Fibroblast of skin of right quadriceps (primary cell): ENCODE measurements at places on chromosomes 7 and 10.

- DNase-seq = no peak
Measured at GRCh38 chr7:88363249-88363648, 56.6 kb upstream of the STEAP4 start.

- DNase-seq = no peak
Measured at GRCh38 chr10:33087922-33088321, 129.9 kb upstream of the ITGB1 start.

GRCh38 chr7:156949541-156950380 is at the start of gene NOM1:
NOM1 (plus strand) TSS chr7:156949712; CDS start chr7:156949738, 26 bp downstream.
- peak; percentile 83 for DNase-seq

DNA sequence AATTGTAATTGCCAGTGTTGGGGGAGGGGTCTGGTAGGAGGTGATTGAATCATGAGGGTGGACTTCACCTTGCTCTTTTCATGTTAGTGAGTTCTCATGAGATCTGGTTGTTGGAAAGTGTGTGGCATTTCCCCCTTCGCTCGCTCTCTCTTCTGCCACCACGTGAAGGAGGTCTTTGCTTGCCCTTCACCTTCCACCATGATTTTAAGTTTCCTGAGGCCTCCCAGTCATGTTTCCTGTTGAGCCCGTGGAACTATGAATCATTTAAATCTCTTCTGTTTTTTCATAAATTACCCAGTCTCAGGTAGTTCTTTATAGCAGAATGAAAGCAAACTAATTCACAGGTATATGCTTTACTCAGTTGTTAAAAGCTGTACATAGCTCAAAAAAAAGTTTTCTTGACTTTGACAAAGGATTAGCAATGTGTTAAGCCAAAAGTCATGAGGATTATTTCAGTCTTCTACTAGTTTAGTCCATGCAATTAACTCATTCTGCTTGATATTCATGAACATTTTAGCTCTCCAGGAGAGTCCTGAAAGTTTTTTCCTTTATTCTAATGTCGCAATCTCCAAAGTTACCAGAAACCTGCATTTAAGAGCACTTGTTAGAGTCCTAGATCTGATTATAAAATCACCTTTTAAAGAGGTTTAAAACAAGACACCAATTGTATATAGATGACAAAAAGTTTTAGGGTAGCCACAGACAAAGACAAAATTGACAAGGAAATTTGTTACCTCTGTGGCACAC is 27.7 kb upstream of the ARHGAP12 start:
- no peak for DNase-seq

DNA sequence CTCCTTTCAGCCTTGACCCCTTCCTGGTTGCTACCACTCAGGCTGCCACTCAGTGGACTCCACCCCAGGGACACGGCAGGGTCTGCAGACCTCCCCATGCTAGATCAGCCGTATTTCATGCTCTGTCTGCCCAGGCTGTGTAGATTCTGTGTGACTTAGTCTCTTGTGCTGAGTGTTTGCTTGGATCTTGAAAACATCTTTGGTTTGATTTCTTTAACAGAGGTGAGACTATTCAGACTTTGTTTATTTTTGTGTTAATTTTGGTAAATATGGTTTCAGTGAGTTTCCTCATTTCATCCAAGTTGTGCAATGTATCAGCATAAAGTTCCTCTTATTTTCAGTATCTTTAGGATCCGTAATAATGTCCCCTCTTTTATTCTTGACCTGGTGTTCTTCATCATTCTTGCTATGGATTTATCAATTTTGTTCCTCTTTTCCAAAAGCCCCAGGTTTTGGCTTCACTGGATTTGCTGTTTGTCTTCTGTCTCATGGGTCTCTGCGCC is 21.2 kb upstream of the PWWP2B start:
- no peak for DNase-seq

GRCh38 chr10:62853710-62854109 is 37.5 kb upstream of the EGR2 start:
- no peak for DNase-seq
